Aorta (tissue), 5 donors: ENCODE measurements at places on chromosomes 13 and 19. TPM values are rescaled to one million over a fixed set of nuclear protein-coding genes. Genes with fewer than 3 reads are reported as not detected.
A peak's percentile ranks its signal among the peaks of the same experiment; 100 is the strongest.

- no peaks in the 10 kb centered on the region for H3K36me3 ChIP-seq
- no peak overlapping the region for H3K27ac ChIP-seq
- no peaks in the 10 kb centered on the region for H3K4me1 ChIP-seq
These were observed 3.4 kb downstream of the PBX4 start for GRCh38 chr19:19615086-19615485.

DNA sequence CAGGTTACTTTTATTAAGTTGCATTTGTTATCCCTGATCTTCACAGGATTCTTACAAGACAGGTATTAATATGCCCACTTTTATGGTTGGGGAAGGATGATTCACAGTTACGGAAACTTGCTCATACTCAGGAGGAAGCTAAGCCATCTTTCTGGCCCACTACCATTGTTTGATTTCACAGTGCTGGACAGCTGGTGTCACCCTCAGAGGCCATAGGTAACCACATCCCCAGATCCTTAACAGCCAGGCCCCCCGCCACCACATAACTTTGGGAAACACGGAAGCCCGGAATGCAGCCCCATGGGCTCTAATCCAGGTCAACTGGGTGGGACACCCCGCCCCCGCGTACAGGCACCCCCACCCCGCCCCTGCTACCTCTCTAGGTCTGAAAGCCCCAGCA is 119.7 kb downstream of the IRS2 start:
- no peak overlapping the region for H3K4me3 ChIP-seq
- no peak for DNase-seq
- H3K27ac ChIP-seq: no peak overlapping the region
- no peaks in the 10 kb centered on the region for H3K27me3 ChIP-seq
- no peaks in the 10 kb centered on the region for H3K4me1 ChIP-seq

- no peak for DNase-seq
- no peaks in the 10 kb centered on the region for H3K36me3 ChIP-seq
These were observed 50.1 kb downstream of the PCCA start for GRCh38 chr13:100138859-100139491.

NLRP11 gene
- not detected for total RNA-seq

GRCh38 chr19:33134571-33135041 is 2.7 kb downstream of the WDR88 start:
- no peaks in the 10 kb centered on the region for H3K4me1 ChIP-seq
- no peak for DNase-seq
- H3K4me3 ChIP-seq: no peak overlapping the region
- no peaks in the 10 kb centered on the region for H3K27me3 ChIP-seq
- peaks cover 3% of the 10 kb centered on the region for H3K36me3 ChIP-seq

DNA sequence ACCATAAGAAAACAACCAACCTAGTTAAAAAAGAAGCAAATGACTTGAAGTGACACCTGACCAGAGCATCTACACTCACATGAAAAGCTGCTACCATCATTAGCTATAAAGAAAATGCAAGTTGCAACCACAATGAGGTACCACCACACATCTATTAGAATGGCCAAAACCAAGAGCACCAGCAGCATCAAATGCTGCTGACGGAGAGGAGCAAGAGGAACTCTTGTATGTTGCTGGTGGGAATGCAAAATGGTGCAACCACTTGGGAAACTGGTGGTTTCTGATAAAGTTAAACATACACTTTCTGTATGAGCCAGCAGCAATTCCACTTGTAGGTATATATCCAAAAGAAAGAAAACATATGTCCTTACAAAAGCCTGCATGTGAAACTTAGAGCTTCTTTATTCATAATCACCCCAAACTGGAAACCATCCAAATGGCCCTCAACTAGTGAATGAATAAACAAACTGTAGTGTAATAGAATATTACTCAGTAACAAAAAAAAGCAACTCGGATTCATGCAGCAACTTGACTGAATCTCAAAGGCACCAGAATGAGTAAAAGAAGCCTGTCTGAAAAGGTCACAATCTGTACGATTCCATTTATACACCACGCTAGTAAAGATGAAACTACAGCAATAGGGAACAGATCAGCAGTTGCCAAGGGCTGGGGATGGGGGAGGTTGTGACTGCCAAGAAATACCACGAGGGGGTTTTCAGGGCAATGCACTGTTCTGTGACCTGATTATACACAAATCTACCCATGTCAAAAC is 60.9 kb upstream of the RANBP3 start:
- no peak for DNase-seq
- H3K27me3 ChIP-seq: no peaks in the 10 kb centered on the region
- H3K4me3 ChIP-seq: no peak overlapping the region
- H3K4me1 ChIP-seq: no peaks in the 10 kb centered on the region
- no peak overlapping the region for H3K27ac ChIP-seq

- H3K27me3 ChIP-seq: no peaks in the 10 kb centered on the region
- no peak overlapping the region for H3K27ac ChIP-seq
- no peak overlapping the region for H3K4me3 ChIP-seq
- no peaks in the 10 kb centered on the region for H3K4me1 ChIP-seq
These were observed 13.3 kb downstream of the CD37 start for GRCh38 chr19:49348305-49349189.

DNA sequence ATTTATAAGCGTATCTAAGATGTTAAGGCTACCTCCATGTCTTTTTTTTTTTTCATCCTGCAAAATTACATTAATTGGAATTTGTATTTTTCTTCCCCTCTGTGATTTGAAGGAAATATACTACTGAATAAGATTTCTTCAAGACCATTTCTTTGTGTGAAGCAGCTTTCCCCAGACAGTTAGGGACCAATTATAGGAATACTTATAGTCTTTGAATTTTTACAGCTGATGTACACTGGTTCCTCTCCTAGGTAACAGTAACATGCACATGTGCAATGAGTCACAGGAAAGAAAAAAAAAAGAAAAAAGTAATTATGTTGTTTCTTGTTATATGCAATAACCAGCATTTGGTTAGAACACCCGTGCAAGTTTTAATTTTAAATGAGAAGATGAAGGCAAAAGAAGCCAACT is 82.0 kb downstream of the PCDH9 start:
- no peak overlapping the region for H3K4me3 ChIP-seq
- no peak for DNase-seq
- no peaks in the 10 kb centered on the region for H3K36me3 ChIP-seq
- H3K4me1 ChIP-seq: peaks cover 3% of the 10 kb centered on the region
- H3K27ac ChIP-seq: no peak overlapping the region
- H3K27me3 ChIP-seq: no peaks in the 10 kb centered on the region

- H3K4me3 ChIP-seq: no peak overlapping the region
- H3K27me3 ChIP-seq: no peaks in the 10 kb centered on the region
- no peaks in the 10 kb centered on the region for H3K4me1 ChIP-seq
These were observed 36.6 kb downstream of the KLF2 start for GRCh38 chr19:16361254-16361653.

DNA sequence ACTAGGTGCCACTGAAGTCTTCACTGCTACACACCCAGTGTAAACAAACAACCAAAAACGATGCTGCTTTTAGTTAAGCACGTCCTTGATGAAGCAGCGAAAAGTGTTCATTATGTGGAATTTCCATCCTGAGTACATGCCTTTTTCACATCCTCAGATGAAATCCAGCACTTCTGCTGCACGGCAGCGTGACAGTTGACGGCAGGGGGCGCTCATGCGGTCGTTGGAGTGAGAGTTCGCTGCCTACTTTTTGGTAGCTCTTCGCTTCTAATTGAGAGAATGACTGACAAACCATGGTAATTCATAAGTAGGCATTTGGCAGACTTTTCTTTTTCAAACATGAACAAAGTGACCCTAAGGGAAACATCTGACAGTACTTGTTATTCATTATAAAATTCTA is 1124.9 kb downstream of the EFNB2 start:
- H3K27me3 ChIP-seq: no peaks in the 10 kb centered on the region
- H3K36me3 ChIP-seq: no peaks in the 10 kb centered on the region
- peak; percentile 87 for DNase-seq
- H3K4me1 ChIP-seq: no peaks in the 10 kb centered on the region
- H3K27ac ChIP-seq: no peak overlapping the region

DNA sequence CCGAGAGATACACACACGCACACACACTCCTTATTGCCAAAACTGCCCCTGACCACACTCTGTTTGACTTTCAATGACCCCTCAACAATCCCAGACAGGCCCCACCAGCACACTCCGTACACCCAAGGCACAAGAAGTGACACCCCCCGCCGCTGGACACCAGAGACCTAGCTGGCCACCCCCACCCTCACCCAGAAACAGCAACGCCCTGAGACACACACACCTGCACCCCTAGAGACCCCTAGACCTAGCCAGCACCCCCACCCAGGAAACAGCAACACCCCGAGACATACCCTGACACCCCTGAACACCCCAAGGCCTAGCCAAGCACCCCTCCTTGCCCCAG is 1.1 kb upstream of the PTGER1 start:
- no peaks in the 10 kb centered on the region for H3K4me1 ChIP-seq
- H3K4me3 ChIP-seq: no peak overlapping the region
- H3K36me3 ChIP-seq: no peaks in the 10 kb centered on the region
- DNase-seq: no peak
- H3K27me3 ChIP-seq: no peaks in the 10 kb centered on the region

DNA sequence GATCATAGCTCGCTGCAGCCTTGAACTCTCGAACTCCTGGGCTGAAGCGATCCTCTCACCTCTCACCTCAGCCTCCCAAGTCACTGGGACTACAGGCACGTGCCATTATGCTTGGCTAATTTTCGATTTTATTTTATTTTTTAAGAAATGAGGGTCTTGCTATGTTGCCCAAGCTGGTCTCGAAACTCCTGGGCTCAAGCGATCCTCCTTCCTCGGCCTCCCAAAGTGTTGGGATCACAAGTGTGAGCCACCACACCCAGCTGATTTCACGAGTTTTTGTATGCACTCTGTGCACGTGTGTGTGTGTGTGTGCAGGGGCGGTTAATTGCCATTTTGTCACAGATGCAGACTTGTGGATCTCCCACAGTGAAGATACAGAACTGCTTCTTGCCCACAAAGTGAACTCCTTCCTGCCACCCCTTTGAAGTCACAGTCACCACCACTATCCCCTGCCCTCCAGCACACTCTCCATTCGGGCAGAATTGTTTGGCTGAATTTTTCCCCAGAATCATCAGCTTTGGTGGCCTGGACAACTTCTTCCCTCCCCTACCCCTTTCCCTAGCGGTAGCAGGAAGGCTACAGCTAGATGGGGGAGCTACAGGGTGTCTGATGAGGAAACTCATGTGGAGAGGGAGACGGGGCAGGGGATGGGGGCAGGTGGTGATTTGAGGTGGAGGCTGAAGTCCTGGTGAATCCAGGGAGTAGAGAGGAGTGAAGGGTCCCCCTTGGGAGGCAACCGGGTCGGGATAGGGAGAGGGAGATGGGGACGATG is 59.6 kb downstream of the CELF5 start:
- H3K27me3 ChIP-seq: no peaks in the 10 kb centered on the region
- H3K4me3 ChIP-seq: no peak overlapping the region
- no peak for DNase-seq
- H3K36me3 ChIP-seq: no peaks in the 10 kb centered on the region

CDX2 gene
- not detected for total RNA-seq

- no peak overlapping the region for H3K27ac ChIP-seq
- no peak for DNase-seq
- no peaks in the 10 kb centered on the region for H3K27me3 ChIP-seq
- no peak overlapping the region for H3K4me3 ChIP-seq
- no peaks in the 10 kb centered on the region for H3K36me3 ChIP-seq
These were observed 11.9 kb upstream of the PLAUR start for GRCh38 chr19:43681821-43682220.

FUT1 gene
- 4.4 TPM for total RNA-seq

RASAL3 gene
- 6.3 TPM for total RNA-seq

- H3K4me1 ChIP-seq: no peaks in the 10 kb centered on the region
- no peak overlapping the region for H3K27ac ChIP-seq
- H3K4me3 ChIP-seq: no peak overlapping the region
- no peak for DNase-seq
- no peaks in the 10 kb centered on the region for H3K36me3 ChIP-seq
These were observed 22.4 kb downstream of the MAU2 start for GRCh38 chr19:19343016-19343362.

DNA sequence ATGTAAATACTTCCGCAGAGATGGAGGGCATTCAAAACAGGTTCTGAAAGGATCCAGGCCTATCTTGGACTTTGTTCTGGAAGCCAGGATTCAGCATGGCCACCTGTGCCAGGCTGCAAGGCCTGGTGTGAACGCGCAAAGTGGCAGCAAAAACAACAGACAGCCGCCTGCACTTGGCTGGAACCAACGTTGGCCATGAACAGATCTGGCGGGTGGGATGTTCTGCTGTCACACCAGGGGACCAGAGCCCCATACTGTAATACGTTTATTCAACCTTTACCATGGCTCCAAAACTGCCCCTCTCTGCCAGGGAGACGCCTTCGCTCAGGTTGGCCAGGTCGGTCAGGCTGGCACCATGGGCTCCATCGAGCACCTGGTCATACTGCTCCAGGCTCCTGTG is 69.7 kb downstream of the EPS15L1 start:
- no peak for DNase-seq
- no peak overlapping the region for H3K27ac ChIP-seq
- no peak overlapping the region for H3K4me3 ChIP-seq

DNA sequence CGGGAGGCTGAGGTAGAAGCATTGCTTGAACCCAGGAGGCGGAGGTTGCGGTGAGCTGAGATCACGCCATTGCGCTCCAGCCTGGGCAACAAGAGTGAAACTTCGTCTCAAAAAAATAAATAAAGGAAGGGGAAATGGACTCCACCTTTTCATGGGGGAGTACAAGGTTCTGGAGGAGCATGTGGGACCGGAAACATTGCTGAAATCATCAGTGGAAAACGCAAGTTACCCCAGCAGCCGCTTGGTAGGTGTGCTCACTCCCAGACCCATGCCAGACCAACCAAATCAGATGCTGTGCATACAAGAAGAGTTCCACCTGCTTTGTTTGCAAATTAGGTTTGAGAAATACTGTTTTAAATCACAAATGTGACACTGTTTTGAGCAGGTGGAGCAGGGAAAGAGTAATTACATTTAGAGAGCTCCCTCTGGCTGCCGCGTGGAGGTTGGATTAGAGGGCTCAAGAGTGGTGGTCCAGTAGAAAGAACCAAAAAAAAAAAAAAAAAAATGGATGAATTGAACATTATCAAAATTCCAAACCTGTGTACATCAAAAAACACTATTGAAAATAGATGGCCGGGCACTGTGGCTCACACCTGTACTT is 4.9 kb downstream of the ERICH4 start:
- DNase-seq: no peak
- no peaks in the 10 kb centered on the region for H3K36me3 ChIP-seq
- no peak overlapping the region for H3K4me3 ChIP-seq
- no peaks in the 10 kb centered on the region for H3K4me1 ChIP-seq

DNA sequence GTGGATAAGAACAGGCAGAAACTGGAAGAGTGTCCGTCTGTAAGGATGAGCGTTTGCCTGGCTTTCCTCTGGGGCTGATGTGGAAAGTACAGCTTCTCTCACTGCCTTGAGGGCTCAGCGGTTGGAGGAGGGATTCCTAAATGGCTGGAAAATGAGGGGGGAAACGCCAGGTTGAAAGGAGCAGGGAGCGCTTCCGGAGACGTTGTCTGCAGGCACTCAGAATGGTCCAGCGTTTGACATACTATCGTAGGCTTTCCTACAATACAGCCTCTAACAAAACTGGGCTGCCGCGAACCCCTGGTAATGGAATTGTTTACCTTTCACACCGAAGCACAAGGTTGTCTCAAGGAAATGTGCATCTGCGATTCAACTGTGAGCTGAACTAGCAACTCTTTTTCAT is 39.9 kb downstream of the MRPL57 start:
- H3K27ac ChIP-seq: no peak overlapping the region
- no peaks in the 10 kb centered on the region for H3K4me1 ChIP-seq
- DNase-seq: no peak
- H3K27me3 ChIP-seq: no peaks in the 10 kb centered on the region
- no peak overlapping the region for H3K4me3 ChIP-seq

- H3K27me3 ChIP-seq: no peaks in the 10 kb centered on the region
- H3K27ac ChIP-seq: no peak overlapping the region
- H3K36me3 ChIP-seq: peaks cover 2% of the 10 kb centered on the region
- peaks cover 3% of the 10 kb centered on the region for H3K4me1 ChIP-seq
- no peak overlapping the region for H3K4me3 ChIP-seq
These were observed 32.2 kb downstream of the SLAIN1 start for GRCh38 chr13:77729502-77730221.
